ENCODE measurements at places on chromosomes 5 and 9. TPM values are rescaled to one million over a fixed set of nuclear protein-coding genes. Genes with fewer than 3 reads are reported as not detected.

Gene GABRA6
- total RNA-seq: not detected

Gene ZFP2
- total RNA-seq: not detected

Gene OLFM1
- total RNA-seq: 10.3 TPM

Gene LCN12
- 1.5 TPM for total RNA-seq

All from A549 treated with CORT108297 at 1 μM for 4 hours (cell line).